Stimulated activated CD8-positive, alpha-beta memory T cell treated with anti-CD3 and anti-CD28 coated beads, Interleukin-4, amount 100 ng/mL, for 1 hour (primary cell): ENCODE measurements at places on chromosomes 3 and 15.

DNA sequence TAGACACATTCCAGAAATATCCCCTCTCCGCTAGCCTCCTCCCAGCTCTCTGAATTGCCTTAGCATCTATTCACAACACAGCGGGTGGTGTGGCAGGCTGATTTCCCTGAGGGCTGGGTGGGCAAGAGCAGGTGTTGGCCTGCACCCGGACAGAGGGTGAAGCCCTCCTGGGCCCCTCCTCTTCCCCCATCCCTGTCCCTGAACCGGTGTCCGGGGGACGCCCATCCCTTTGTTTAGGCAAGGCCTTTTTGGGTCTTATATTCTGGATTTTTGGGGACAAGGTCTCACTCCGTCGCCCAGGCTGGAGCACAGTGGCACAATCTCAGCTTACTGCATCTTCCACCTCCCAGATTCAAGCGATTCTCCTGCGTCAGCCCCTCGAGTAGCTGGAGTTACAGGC is 55.2 kb upstream of the KLHL25 start:
- no peak for DNase-seq

DNA sequence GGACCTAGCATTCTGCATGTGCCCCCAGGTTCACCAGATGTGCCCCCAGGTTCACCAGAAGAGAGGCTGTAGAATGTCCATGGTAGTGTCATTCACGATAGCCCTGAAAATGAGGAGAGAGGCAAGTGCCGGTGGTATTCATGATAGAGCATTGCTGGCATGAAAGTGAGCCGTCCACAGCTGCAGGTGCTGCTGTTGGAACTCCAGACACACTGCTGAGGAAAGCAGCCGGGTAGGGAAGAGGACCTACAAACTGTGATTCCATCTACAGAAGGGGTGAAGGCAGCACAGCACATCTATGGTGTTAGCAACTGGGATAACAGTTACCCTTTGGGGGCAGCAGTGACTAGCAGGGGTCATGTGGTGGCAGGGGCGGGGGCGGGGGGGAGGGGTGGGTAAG is 125.0 kb upstream of the PLXNA1 start:
- no peak for DNase-seq

- DNase-seq: no peak
These were observed 153.5 kb upstream of the COL8A1 start for GRCh38 chr3:99484871-99485270.

DNA sequence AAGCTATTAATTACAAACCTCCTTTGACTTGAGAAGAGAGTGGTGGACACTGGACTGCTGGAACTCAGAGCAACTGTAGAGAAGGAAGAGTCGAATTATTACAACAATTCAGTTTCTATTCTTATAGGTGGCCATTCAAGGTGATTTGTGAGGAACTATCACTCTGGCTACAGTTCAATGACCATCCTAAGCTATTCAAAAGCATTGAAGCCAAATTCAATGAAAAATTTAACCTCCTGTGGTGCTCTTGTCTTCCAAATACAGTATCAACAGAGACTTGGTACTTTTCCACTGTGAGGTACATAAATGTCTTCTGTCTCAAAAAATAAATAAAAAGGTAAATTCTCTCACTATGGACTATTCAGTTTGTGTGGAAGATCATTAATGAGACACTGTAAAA is 513.3 kb upstream of the SEMA6D start:
- DNase-seq: no peak

- no peak for DNase-seq
These were observed 101.2 kb downstream of the FRMD5 start for GRCh38 chr15:44093836-44094235.

DNA sequence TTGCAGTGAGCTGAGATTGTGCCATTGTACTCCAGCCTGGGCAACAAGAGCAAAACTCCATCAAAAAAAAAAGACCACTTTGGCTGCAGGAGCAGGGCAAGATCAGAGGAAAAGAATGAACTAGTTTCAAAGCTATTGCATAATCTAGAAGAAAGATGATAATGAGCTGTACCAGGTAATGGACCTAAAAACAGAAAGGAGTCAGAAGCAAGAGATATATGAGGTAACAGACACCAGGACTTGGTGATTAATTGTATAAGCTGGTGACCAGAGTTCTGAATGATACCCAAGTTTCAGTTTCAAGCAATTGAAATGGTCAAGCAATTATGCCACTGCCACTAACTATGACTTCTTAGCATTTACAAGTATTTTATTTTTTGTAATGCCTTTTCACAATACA is 2.9 kb downstream of the POLQ start:
- no peak for DNase-seq

DNA sequence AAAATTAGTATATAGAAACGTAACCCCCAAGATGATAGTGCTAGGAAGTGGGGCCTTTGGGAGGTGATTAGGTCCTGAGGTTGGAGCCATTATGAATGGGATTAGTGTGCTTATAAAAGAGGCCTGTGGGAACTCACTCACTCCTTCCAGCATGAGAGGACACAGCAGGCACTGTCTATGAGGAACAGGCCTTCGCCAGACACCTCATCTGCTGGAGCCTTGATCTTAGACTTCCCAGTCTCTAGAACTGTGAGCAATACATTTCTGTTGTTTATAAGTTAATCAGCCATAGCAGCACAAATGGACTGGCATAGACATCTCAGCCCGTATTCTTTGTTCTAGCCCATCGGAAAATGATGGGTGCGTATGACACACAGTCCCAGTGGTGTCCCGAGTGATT is 152.3 kb downstream of the GABRG3 start:
- no peak for DNase-seq

GRCh38 chr15:28132524-28133275 is 33.6 kb upstream of the OCA2 start:
- DNase-seq: no peak

DNA sequence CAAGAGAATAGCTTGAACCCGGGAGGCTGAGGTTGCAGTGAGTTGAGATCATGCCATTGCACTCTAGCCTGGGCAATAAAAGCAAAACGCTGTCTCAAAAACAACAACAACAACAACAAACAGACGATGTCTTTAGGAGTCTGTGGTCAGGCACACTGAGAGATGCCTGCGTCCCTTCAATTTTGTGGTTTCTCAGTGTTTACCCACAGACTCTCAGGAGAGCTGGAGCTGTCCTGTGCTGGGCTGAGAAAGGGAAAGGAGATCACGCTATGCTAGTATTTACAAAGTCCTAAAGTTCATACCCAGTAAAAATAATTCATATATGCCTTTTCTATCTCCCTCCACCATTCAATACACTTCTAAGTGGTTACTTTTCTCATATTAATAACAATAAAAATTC is 6.3 kb downstream of the LAMP3 start:
- DNase-seq: no peak

GRCh38 chr15:101025896-101026631 is 106.9 kb downstream of the LRRK1 start:
- DNase-seq: no peak

GRCh38 chr3:72182206-72182605 is 397.3 kb upstream of the PROK2 start:
- no peak for DNase-seq

DNA sequence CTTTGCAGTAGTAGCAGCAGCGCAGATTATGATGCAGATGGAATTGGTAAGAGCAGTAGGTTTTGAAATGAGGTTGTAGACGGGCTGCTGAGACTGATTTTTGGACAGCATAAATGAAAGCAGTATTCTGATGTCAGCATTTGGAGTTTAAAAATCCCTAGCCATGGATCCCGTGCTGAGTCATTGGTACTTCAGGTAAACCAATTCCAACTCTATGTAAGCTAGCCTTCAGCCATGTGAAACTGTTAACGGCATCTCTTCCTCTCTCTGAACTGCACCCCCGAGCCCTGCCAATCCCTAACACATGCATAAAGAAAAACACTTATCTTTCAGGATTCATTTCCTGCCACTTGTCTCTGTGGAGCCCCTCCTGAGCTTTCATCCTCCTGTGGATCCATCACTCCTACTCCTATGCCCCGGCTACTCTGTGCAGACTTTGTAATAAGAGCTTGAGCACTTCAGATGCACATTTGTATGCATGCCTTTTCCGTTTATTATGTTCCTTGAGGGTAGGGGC is 119.0 kb downstream of the AKAP13 start:
- DNase-seq: no peak

- no peak for DNase-seq
These were observed 3.7 kb downstream of the SENP7 start for GRCh38 chr3:101509281-101509680.

GRCh38 chr15:63888146-63888545 is 54.4 kb upstream of the HERC1 start:
- DNase-seq: no peak

DNA sequence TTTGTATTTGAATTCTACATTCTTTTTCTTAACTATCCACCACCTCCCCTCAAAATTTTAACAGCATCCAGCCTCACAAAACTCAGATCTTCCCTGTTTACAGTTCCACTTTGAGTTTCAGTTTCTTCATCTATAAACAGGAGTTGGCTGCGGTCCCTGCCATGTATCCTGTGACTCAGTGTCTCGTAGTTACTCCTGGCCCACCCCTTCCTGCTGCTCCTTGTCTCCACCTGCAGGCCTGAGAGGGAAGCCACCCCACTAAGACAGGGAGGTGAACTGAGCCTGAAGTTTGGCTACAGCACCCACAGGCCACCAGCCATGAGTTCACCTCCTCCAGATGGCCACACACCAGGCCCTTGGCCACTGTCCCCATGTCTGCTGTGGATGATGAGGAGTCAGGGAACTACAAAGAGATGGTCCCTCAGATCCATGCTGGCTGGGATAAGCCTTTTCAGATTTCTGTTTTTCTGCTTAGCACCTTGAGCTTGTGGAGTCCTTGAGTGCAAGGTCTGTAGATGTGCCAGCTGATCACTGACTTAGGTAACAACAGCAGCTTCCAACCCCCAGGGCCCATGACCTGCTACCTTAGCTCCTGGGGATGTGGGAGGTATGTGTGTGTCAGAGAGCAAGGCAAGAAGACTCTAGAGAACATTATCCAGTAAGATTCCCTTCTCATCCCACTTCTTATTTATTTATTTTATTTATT is 37.5 kb downstream of the CD86 start:
- DNase-seq: no peak

- DNase-seq: no peak
These were observed 108.9 kb downstream of the MECOM start for GRCh38 chr3:169554611-169555010.

- no peak for DNase-seq
These were observed 59.3 kb downstream of the CTDSPL start for GRCh38 chr3:37921025-37921424.

GRCh38 chr3:59517388-59517787 is 467.6 kb upstream of the CFAP20DC start:
- no peak for DNase-seq

- DNase-seq: no peak
These were observed 30.3 kb upstream of the SEMA3F start for GRCh38 chr3:50124800-50125178.

DNA sequence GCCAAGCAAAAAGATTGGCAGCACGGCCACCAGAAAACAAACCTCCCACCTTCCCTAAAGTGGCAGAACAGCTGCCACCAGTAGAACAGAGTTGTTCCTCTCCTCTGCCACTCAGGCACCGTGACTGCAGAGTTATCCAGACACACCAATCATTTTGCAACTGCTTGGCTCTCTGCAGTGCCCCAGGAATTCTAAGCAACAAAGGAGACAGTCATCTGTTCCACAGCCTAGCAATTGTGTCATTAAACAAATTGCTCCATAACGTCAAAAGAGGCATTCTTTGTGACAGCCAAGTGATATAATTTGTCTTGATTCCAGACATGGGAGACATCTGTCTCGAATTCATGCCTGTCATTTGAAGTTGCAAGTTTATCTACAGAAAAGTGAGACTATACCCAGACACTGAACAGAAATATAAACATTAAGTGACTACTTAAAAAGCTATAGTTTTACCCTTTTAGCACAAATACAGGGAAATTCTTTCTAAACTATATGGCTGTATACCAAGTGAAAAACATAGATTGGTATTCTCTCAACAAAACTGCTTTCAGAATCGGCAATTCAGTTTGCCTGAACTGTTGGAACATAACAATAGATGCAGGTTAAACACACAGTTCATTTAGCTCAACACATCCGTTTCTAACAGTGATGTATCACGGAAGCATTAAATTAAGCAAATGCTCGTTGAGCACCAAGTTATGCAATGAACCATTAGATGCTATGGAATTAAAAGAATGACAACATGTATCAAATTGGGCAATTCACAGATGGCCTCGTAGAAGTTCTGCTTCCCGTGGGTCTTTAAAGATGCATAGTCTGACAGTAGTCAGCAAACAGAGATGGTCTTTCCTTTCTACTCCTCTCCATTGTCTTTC is 281.3 kb downstream of the FGF12 start:
- DNase-seq: no peak

GRCh38 chr15:40931300-40932142 is 2.4 kb downstream of the DLL4 start:
- no peak for DNase-seq

- DNase-seq: no peak
These were observed 1.7 kb downstream of the LTK start for GRCh38 chr15:41511899-41512369.

GRCh38 chr3:11367143-11367693 is 95.0 kb downstream of the ATG7 start:
- no peak for DNase-seq

DNA sequence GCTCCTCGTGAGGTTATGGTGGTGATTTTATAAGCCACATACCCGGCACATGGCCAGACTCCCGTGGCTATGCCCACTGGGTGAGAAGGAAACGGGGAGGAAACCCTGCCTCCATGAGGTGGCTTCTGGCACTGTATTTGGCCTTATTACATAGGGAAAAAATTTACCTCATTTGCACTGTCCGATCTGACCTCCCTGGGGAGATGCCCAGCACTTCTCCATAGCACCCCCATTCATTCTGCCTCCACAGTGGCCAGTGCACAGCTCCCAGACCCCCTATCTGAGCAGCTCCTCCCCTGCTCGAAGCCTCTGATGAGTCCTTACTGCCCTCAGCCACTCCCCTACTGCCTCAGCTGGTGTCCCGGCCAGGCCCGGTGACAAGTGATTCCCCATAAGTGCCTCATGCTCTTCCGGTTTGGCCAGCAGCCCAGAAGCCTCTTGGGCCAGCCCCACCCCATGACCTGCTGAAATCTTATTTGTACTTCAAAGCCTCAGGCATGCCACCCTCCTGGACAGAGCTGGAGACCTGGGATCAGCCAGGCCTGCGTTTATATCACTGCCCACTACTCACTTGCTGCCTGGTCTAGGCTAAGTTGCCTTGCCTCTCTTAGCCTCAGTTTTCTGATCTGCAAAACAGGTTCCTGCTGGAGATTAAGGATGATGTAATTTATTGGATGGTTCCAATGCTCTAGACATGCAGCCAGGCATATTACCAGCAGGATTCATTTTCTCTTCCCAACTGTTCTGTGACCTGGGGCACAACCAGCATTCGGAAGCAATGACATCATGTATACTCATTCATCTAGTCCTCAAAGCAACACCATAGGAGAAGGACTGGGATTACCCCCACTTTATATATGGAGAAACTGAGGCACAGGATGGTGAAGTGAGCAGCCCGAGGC is 30.6 kb upstream of the SLC6A6 start:
- no peak for DNase-seq

GRCh38 chr3:168052515-168052914 is 43.2 kb downstream of the GOLIM4 start:
- no peak for DNase-seq

- DNase-seq: no peak
These were observed 233.4 kb downstream of the ITPR1 start for GRCh38 chr3:4726549-4726948.

- no peak for DNase-seq
These were observed 214.6 kb upstream of the UBE2E2 start for GRCh38 chr3:22988566-22988965.
